ENCODE measurements at places on chromosomes 13 and 19.

DNA sequence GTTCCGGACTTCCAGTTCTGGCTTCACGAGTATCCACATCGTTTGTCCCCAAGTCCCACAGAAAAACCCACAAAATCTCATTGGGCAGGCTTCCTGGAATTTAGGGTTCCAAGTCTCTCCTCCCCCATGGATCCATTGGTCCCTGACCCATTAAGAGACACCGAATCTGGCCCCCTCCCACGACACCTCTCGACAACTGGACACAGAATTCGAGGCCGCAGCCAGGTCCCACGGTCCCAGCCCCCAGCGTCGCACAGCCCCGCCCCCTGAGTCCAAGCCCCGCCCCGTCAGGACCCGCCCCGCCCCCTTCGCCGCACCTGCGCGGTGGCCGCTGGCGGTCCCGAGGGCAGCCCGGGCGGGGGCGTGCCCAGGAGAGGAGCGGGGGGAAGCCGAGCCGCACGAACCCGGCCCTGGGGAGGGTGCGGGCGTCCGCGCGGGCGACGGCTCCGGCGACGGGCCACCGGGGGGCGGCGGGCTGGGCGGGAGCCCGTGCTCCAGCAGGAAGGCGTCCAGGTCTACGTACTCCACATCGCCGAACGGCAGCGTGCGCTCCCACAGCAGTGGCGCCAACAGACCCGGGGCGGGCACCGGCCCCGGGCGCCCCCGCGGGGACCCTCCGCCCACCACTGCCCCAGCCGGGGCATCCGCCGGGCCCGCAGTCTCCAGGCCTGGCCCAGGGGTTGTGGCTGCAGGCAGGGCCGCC lies 1.8 kb downstream of the DBP start:
- peak; percentile 80 for DNase-seq

DNA sequence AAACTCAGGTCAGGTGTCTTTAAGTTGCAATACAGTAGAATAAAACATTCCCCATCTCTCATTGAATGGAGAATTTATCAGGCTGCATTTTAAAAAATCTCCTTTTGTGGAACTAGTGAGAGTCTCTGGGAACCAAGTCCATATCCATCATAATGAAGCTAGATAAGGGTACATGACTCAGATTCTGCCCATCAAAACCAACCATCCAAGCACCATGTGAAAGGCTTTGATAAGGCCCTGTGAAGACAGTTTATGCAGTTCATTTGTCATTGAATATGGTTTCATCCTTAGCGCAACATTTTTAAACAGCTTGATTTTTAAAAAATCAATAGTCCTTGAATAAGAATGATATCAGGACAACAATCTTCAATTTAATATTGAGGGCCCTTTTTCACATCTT lies 56.3 kb upstream of the DIAPH3 start:
- no peak for DNase-seq

GRCh38 chr13:39144941-39145533 lies 106.8 kb downstream of the NHLRC3 start:
- DNase-seq, result peak; percentile 61

DNA sequence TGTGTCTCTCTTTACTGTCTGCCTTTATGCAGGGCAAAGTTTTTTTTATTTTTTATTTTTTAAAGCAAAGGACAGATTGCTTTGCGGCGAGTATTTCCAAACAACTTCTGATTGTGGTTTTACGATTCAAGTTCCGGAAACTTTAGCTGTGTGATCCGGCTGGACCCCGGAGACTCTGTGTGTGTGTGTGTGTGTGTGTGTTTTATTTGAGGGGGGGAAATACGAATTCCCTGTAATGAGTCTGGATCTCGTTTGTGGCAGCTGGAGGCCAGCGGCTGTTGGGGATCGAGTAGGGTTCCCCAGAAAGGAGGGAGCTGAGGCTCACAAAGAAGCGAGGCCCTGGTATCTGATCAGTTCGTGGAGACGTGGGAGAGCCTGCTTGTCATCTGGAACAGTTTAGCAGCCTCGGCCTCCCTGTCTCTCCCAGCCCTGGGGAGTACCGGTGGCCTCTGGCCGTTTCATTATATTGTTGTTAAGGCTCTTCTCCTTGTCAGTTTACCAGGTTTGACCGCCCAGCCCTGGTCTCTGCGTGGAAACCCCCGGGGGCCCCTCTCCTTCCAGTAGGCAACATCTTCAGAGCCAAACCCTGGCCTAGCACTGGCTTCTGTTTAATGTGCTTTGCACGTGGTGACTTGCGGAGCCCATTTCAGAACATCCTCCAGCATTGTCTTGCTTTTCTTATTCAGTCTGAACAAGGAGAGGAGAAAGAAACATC lies 1.3 kb downstream of the FARP1 start:
- DNase-seq, result peak; percentile 31

DNA sequence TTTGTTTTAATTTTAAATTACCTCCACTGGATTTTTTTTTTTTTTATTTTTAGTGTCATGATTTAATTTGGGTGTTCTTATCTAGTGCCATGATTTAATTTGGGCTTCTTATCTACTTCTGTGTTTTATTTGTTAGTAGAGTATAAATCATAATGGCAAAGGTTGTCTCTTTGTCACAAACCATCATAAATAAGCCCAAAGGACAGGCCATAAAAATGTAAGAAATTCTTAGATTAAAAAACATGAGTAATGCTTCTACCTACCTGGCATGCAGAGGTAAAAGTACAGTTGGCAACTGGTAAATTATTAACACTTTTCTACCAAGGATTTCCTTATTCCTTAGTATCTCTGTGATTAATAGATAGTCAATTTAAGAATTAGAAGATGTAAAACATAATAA lies 55.2 kb downstream of the ERCC5 start:
- DNase-seq, result no peak

DNA sequence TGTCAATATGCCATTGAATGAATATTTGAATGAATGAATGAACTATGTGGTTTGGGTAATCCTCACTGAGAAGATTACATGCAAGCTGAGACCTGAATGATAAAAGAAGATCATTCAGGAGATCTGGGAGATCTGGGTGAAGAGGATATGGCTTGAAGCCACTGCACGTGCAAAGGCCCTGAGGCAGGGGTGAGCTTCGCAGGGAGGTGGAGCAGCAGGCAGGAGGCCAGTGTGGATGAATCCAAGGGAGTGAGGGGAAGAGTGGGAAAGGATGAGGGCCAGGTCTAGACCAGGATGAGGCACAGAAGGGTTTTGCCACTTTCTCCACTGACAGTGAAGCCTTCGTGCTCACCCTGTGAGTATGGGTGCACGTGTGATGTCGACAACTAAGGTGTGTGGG lies 49.9 kb downstream of the ERICH4 start:
- no peak for DNase-seq

- no peak for DNase-seq
These were observed 334.0 kb downstream of the SPRY2 start for GRCh38 chr13:80006940-80007339.

- no peak for DNase-seq
These were observed 5.2 kb downstream of the SPATA13 start for GRCh38 chr13:24165746-24166145.

- no peak for DNase-seq
These were observed 244.2 kb downstream of the UQCRFS1 start for GRCh38 chr19:28968721-28969120.

DNA sequence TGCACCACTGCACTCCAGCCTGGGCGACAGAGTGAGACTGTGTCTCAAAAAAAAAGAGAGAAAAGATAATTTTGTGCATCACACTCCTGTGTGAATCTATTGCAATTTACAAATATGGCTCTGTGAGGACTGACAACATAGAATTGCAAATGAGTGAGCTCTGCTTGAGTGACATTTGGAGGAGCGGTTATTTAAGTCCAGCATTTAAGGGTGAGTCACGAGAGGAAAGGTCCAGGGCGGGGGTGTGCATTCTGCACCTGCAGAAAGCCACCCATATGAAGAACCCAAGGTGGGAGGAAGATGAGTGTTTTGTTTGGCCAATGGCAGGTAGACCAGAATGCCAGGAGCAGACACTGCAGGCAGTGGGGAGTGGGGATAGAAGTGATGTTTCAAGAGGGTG lies 58.5 kb downstream of the DGKH start:
- DNase-seq, result no peak

GRCh38 chr19:14437578-14438140 lies 4.6 kb downstream of the PKN1 start:
- DNase-seq, result no peak

- no peak for DNase-seq
These were observed 2267.7 kb downstream of the PCDH9 start for GRCh38 chr13:64962404-64962803.

DNA sequence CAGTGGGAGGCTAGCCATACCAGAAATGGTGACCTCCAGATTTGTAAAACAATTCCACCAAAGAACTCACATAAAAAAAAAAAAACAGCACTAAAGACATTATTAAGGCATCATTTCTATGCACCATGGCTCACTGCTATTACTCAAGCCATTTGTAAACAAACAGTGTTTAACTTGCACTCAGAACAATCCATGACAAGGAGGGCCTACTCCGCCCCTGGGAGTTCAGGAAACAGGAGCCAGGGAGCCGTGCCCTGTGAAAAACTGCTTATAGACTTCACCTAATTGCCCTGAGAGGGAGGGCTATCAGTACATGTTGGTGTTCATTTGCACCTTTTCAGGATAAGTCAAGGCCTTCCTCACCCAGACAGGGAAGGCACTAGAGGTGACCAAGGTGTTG lies 103.2 kb downstream of the ZNF429 start:
- DNase-seq, result no peak

DNA sequence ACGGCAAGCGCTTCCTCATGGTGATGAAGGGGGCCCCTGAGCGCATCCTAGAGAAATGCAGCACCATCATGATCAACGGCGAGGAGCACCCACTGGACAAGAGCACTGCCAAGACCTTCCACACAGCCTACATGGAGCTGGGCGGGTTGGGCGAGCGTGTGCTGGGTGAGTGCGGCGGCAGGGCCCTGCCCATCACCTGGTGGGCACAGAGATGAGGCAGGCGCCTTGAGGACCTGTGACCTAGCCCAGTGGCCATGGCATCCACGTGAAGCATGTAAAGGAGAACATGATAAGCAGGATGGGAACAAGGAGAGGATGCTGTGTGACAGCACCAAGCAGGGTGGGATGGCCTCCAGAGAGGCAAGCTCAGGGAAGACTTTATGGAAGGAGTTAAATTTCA lies 18.5 kb downstream of the ATP12A start:
- DNase-seq, result no peak

DNA sequence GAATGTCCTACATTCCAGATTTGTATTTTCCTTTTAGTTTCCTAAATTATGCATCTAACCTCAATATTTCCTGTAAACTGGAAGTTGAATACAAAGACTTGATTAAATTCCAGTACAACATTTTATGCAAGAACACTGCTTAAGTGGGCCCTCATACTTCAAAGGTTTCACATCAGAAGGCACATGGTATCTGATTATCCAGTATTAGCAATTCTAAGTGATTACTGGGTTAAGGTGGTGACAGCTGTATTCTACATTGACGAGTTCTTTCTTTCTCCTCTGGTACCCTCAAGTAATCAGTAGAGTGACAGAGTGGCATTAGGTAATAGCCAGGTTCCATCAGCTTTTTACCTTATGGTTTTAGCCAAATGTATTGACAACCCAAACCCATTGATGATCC lies 18.3 kb downstream of the BIVM start:
- no peak for DNase-seq

All from uterus (tissue), 4 donors.